ENCODE measurements at places on chromosomes 16 and 17.

- DNase-seq: peak; percentile 66
Measured at GRCh38 chr17:29565643-29566472, 979 bp downstream of the ABHD15 start.

- no peak for DNase-seq
Measured at GRCh38 chr17:44039829-44040635, 25.3 kb upstream of the TMEM101 start.

- DNase-seq: no peak
Measured at GRCh38 chr16:57634171-57634570, 5.7 kb downstream of the ADGRG1 start.

DNA sequence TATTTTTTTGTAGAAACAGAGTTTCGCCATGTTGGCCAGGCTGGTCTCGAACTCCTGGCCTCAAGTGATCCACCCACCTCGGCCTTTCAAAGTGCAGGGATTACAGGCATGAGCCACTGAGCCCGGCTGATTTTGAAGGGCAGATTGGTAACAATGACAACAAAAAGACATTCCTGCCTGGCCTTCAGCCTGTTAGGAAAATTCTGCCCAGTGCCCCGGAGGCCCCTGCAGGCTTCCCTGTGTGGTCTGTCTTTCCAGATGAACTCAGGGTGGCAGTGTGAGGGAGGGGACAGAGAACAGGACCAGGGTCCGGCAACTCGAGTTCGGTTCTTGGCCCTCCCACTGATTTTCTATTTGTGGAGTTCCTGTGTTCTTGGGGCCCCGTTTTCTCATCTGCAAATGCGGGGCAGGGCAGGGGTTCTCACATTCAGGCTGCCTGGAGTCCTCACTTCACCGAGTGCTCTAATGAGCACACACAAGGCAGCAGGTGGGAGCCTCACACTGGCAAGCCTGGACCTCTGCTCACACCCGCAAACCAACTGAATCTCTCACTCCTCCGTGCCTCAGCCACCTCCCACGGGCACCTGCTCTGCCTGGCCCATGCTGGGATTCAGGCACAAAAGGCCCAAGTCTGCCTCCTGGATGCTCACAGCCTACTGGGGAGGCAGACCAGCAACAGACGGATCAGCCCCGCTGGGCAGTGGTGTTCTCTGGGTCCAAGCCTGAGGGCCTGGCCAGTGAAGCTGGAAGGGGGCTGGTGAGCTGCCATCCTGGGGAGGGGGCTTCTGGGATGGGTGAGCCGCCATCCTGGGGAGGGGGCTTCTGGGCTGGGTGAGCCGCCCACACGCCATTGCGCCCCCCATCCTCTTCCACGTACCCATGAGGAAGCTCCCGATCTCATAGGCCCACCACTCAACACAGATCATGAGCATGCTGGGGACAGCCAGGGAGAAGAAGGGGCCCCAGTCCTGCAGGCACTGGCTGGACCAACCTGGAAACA lies 10.3 kb downstream of the SLC47A2 start:
- no peak for DNase-seq

DNA sequence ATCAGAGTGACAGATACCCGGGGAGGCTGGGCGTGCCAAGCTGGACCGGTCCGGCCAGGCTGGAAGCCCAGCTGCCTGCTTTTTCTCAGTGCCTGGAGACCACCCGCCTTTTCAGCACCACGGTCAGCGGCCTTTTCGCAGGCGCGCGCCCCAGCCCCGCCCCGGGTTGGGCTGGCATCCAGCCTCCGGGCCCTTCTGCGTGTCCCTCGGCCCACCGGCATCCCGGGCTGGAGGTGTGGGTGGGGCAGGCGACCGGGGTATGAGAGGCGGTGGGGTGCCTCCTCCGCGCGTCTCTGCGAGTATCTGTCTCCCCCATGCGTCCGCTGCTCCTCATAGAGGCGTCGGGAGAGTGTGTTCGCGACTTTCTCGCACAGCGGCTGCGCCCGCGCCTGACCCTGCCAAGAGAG lies 102.5 kb downstream of the MRM1 start:
- peak; percentile 27 for DNase-seq

GRCh38 chr16:10265770-10266615 lies 83.8 kb upstream of the GRIN2A start:
- DNase-seq: no peak

DNA sequence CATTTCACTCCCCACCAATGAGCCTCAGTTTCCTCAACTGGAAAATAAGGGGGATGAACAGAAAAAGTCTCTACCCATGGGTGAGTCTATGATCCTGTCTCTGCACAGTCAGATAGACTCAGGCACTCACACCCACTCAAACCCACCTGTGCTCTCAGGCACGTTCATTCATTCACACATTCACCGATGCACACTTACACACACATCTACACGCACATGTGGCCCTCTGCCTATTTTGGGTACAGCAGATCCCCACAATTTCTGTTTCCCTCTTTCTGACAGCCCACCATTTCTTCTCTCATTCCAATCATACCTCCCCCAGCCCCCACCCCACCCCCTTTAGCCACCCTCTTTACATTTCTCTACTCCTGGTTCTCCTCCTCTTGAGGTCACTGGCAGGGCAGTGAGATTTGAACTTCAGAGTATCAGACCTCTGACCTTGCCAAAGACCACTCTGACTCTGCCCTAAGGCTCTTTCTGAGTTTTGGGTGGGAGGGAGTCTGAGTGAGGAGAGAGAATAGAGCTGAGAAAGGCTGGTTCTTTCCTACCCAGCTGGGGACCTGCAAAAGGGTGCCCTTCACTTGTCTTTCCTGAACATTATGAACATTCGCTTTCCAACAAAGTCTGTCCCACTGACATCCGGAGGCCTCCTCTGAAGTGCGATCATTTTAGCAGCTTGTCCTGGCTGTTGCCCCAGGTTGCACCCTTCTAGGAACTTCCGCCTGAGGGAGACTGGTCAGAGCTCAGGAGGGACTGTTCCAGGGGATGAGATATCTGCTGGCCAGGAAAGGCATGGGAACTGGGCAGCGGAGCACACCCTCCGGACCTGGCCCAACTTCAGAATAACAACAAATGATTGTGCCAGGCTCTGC lies 10.1 kb upstream of the COL1A1 start:
- no peak for DNase-seq

- no peak for DNase-seq
Measured at GRCh38 chr17:72971226-72971880, 121.1 kb downstream of the SLC39A11 start.

- no peak for DNase-seq
Measured at GRCh38 chr16:76579277-76579922, 302.2 kb downstream of the CNTNAP4 start.

DNA sequence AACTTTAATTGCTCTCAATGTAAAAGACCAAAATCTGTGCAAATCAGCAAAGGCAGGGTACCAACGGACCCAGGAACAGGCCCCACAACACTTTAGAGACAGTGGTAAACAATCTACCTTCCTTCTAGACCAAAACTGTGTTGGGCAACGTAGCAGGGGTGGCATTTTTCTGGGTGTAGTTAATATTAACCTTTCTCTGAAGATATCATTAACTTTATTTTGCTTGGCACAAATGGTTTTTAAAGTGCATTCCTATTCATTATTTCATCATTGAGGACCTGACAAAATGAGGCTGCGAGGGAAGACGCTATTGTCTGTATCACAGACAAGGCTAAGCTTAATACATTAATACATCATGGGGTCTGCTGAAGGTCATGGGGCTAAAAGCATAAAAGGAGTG lies 37.9 kb upstream of the TRAP1 start:
- no peak for DNase-seq

DNA sequence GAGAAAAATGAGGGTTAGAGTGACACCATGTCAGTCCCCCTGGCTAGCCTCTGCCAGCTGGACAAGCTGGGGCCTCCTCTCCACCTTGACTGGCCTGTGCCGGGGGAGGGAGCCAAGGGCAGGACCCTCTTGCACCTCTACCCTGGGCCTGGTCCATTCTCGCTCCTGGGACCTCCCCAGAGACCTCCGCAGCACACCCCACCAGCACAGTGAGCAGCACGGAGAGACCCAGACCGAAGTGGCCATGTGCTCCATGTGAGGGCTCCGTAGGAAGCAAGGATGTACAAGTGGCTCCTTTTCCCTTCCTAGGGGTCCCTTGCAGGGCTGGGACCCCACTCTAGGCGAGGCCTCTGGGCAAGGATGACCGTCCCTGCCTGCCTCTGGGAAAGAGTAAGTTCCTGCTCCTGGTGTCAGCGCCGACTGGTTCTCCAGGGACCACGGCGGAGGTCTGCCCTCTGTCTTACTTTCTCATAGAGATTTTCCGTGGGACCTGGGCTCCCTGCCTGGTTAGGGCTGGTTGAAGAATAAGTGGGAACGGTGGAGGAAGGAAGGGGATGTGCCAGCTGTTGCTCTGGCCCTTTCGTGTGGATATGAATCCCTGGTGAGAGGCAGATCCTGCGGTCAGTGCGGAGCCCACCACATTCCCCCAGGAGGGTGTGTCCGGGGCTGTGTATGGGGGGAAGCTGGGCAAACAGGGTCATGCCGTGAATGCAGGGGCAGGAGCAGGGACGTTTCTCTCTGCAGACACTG lies 124.2 kb downstream of the METRNL start:
- DNase-seq: no peak
